ENCODE measurements at places on chromosomes 3 and 15.
A peak's percentile ranks its signal among the peaks of the same experiment; 100 is the strongest.

DNA sequence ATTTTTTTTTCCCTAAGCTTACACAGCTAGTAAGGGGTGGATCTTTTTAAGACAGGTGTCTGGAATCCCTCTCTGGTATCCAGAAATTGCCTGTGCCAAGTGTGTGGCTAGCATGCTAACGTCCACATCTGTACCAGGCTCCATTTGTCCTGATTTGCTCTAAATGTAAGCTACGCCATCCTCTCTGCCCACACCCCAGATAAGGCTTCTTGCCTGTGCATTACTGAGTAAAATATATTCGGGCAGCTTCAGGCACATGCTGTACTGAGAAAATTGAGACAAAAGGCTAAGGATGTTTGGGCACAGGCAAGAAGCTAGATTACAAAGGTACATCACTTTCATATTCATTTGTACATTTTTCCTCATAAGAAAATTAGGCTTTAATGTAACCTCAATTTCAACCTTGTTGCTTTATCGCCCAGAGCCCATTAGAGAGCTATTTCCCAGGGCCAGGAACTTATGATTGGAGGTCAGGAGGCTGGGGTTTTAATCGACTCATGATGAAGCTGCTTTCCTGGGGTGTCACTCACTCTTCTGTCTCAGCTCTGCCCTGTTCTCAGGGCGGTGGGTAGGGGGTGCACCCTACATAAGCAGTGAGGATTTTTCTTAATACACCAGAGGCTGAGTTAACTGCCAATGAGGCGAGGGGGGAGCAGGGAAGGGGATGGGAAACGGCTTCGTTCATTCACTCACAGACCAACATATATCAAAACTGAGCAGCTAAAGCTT, 106.3 kb downstream of the RORA start:
- no peak for DNase-seq

DNA sequence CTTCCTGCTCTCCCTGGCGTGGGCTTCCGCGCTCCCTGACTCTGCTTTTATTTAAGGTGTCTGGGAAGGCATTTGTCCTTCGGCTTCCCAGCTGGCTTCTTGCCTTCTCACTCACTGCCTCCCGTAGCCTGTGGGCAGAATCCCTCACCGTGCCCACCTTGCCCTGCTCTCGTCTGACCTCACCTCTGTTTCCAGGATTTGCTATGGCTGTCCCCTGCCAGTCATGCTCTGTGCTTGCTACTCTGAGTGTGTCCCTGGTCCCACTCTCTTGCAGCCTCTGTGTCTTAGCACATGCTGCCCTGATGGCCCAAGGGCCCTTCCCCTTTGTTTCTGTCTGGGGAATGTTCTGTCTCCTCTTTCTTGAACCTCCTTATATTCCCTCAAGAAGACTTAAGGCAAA, 26.2 kb downstream of the LPP start:
- DNase-seq = no peak

- no peak for DNase-seq
Observed at GRCh38 chr3:183873914-183874313, 10.8 kb downstream of the PARL start.

DNA sequence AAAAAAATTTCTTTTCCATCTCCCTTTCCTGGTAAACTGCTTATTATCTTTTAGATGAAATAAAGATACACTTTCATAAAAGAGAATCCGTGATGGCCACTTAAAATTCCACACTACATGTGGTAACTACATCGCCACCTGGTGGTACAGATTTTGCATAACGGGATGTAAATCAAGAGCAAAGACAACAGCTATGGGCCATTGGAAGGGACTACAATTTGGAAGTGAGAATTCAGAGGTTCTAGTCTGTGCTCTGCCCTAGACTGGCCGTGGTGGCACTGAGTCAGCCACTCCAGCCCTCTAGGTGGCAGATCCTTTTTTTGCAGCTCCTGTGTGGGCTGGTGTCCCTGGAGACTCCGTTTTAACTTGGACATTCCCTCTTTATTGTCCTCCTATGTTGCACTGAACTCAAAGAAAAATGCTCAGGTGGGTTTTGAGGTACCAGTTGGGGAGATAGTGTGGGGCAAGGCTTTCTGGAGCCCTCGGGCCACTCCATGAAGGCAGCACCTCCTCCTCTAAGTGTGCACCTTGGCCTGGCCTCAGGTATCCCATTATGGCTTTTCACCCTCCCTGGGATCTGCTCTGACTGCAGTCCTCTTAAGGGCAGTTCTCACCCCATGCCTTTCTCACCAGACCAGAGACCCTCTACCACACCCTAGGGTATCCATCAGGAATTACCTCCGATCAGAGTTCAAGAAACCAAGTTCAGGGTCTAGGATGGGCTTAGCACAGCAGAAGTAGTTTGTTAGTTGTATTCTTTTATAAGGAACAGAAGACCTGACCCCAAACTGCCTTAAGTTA, 54.9 kb downstream of the SPSB4 start:
- peak; percentile 91 for DNase-seq

DNA sequence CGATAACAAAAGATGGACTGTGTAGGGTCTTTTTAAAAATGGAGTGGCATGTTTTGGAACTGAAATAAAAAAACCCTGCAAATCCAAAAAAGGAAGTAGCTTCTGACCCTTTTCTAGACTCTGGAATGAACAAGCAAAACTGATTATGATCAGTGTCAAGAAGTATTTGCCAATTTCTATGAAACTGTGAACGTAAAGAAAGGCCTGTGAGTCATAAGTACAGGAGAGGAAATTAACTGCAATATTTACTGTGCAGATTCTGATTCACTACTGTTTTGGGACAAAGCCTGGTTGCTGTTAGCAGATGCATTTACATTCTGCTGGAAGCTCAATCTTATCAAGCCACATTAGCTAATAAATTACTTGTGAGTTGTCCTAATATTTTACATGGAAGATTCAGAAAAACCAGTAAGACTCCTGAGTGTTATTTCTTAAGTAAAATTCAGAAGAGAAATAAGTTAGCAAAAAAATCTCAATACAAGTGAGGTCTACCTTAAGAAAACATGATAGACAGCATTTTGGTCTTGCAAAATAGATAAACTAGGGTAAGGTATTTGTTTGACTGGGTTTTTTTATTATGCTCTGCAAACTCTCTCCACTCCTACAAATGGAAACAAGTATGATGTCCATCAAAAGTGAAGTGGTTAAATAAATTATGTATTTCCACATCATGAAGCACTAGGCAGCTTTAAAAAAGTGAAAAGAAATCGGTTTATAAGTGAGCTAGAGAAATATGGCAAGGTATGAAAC, 90.2 kb upstream of the LMOD3 start:
- no peak for DNase-seq

GRCh38 chr3:5298453-5298852, 110.9 kb downstream of the EDEM1 start:
- DNase-seq = no peak

- DNase-seq = no peak
Observed at GRCh38 chr15:68410466-68411342, 21.3 kb downstream of the ITGA11 start.

- no peak for DNase-seq
Observed at GRCh38 chr15:89864958-89865739, 28.6 kb downstream of the AP3S2 start.

GRCh38 chr3:43872301-43872700, 181.6 kb downstream of the ABHD5 start:
- no peak for DNase-seq

DNA sequence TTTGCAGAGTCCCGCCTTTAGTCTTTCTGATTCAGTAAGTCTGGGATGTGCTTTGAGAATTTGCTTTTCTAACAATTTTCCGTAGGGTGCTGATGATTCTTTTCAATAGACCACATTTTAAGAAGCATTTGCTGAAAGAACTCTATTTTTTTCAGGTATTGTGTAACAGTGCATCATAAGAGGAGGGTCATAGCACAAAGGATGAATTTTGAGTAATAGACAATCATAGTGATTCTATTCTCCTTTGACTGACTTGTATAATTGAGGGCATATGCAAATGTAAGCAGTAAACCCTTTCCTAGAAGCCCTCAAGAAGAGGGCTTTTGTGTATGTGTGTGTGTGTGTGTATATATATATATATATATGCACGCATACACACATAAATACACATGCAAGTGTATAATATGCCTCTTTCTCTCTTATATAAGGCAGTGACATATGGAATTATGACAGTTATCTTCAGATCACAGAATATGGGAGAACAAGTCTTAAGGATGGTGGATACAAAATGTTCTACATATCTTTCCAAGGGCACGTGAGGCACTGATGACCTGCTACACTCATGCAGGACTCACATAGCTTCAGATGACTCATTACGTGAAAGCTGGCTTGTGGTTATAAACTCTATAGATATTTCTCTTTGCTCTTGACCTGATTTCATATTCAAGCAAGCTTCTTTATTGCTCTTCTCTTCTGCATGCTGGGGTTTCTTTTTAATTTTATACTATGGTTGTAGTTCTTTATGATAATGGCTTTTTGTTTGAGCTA, 6.5 kb upstream of the PLSCR1 start:
- no peak for DNase-seq

GRCh38 chr3:31895471-31895870, 85.6 kb downstream of the OSBPL10 start:
- DNase-seq = no peak

All from NCI-H1105 treated with DMSO at 0.1 percent for 48 hours (cell line).